Activated T-cell treated with anti-CD3 and anti-CD28 coated beads, Interleukin-2, amount 50 U/mL, for 1 hour (primary cell): ENCODE measurements at places on chromosomes 5 and 9.

GRCh38 chr9:70564468-70565335 lies 150.2 kb upstream of the KLF9 start:
- no peak for DNase-seq

- DNase-seq: no peak
These were observed 523.5 kb upstream of the KLF4 start for GRCh38 chr9:108012886-108013665.

DNA sequence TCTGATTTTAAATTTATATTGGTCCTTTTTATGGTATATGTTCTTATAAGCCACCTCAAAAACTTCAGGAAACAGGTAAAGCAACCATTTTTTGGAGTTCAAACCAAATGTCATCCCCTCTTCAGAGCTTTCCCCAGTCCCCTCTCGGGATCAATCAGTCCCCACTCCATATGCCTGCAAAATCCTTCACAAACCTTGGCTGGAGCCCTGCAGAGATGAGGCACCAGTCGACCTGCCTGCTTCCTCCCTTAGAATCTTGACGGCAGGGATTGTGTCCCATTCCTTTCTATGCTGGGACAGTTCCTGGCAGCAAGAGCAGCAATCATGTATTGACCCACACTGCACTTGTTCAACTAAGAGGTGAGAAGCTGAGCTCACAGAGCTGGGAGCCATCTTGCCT lies 22.6 kb downstream of the B4GALT1 start:
- DNase-seq: no peak

DNA sequence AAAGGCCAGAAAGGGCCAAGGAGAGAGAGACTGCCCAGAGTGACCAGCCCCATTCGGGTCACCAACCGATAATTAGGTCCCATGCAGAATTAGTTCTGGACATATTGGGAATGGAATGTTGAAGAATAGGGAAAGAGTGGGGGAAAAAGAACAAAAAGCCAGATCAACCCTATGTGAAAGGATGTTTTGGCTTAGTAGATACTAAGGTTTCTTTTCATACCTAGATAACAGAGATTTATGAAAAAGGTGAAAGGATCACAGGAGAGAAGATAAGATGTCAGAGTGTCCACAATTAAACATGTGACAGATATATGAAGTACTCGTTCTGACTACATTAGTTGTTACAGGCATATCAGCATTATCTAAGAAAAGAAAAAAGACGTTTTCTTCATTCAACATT lies 52.1 kb downstream of the MARCHF3 start:
- DNase-seq: no peak

GRCh38 chr5:138725818-138726416 lies 27.3 kb upstream of the CTNNA1 start:
- no peak for DNase-seq

- no peak for DNase-seq
These were observed 146.9 kb upstream of the MRPS30 start for GRCh38 chr5:44661851-44662250.

DNA sequence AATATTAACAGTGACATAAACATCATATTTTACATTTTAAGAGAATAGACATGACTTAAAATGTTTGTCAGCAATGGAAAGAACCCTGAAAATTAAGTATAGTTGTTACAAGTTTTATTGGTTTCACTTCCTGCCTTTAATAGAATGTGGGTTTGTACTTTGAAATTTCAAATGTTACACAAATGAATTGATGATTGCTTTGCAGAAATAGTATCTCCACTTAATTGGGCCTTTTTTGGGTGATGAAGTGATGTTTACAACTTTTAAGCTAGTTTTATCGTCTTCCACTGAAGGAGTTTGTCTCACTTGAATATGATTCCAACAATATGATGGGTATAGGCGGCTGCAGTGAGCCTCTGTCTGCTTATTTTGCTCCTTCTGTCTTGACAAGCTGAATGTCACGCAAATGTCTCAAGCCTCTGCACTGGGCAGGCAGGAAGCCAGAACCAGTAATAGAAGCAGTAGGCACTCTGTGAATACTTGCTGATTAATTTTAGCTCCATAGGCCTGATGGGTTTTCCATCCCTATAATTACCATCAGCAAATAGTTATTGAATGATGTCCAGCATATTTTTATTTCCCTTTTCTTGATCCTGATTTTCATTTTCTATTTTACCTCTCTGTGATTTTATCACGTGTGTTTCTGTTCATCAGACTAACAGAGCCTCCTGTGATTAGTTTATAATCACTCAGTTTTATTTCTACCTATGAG lies 10.6 kb upstream of the NR3C1 start:
- DNase-seq: no peak

- no peak for DNase-seq
These were observed 108.6 kb upstream of the MINAR2 start for GRCh38 chr5:129639331-129639730.

- no peak for DNase-seq
These were observed 52.7 kb downstream of the ITGA1 start for GRCh38 chr5:52840277-52841050.

DNA sequence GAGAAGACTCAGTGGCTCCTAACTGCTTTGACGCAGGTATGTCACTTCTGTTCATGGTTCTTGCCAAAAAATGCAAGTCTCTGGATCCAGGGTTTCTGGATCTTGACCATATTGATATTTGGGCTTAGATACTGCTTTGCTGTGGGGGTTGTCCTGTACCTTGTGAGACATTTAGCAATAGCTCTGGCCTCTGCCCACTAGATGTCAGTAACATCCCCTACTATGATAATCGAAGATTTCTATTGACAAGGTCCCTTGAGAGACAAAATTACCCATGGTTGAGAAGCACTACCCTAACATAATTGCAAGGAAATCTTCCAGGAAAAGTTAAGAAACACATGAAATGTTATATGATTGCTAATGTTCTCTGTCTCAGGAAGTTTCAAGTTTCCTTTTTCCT lies 285.4 kb downstream of the TMEM232 start:
- DNase-seq: no peak

DNA sequence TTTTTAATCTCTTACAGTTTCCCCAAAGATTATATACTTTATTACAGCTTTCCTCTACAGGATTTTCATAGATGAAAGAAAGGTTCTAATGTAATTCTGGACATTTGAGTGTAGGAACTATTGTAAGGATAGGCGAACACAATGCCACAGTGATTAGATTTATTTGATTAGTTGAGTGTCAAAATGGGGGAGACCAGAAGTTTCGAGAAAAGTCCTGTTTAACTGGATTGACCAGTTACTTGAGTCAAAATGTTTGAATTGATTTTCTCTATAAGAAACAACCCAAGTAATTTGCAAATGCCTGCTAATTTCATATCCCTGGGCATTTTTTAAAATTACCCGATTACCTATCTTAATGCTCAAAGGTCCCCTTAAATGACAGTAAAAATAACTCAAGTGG lies 50.6 kb downstream of the SMARCA2 start:
- no peak for DNase-seq

DNA sequence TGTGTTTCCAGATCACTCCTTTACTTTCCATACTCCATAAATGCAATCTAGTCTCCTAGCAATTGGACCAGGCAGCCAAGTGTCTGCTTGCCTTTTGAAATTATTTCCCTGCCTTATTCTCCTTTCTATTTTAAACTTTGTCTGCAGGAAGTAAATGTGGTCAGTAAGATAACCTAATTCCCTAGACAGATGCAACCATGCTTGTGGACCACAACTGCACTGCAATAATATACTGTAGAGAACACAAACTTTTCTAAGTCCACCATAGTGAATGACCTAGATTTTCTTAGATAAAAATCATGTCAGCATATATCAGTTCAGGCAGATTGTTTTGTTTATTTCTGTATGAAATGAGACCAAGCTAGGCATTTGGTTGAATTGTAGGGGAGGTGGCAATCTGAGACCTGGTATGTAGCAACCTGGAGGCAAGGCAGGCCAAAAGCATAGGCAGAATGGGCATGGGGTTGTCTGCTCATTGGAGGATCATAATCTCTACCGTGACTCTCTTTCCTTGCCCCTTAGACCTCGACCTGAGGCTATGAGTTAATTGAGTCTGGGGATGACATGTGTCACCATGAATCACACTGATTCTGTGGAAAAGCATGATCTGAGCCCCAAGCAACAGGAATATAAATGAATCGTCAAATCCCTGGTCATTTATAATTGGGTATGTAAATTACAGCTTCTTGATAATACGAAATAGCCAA lies 20.7 kb downstream of the ACTL7B start:
- DNase-seq: no peak

GRCh38 chr9:128689820-128690683 lies 1.0 kb downstream of the SET start:
- peak; percentile 59 for DNase-seq

DNA sequence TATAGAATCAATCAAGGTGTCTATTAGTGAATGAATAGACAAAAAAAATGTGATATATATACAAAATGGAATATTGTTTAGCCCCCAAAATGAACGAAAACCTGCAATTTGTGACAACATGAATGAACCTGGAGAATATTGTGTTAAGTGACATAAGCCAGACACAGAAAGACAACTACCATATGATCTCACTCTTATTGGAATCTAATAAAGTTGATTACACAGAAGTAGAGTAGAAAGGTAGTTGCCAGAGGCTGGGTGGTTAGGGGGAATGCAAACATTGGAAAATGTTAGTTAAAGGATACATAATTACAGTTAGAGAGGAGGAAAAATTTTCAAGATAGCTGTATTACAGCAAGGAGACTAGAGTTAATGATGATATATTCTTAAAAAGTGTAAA lies 1962.3 kb downstream of the EFNA5 start:
- no peak for DNase-seq

- no peak for DNase-seq
These were observed 97.4 kb upstream of the TRIM32 start for GRCh38 chr9:116589392-116590354.

DNA sequence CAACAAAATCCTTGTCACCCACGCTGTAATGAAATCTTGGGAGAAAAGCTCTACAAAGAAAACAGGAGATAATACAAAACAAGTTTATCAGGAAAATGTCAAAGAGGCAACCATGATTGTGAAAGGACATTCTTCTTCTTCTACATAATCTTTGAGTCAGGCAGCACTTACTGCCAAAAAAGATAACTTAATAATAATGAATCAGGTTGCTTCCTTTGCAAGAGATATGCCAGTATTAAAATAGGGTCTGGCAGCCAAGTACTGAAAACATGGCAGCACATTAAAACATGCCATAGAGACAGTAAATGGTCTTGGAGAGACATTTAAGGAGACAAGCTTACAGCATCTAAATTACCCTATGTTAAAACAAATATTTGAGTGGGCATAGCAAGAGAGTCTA lies 1573.4 kb downstream of the EFNA5 start:
- DNase-seq: no peak

- DNase-seq: no peak
These were observed 8.3 kb downstream of the BHMT2 start for GRCh38 chr5:79077680-79078365.

- peak; percentile 70 for DNase-seq
These were observed 4.6 kb downstream of the SURF4 start for GRCh38 chr9:133371261-133371711.

DNA sequence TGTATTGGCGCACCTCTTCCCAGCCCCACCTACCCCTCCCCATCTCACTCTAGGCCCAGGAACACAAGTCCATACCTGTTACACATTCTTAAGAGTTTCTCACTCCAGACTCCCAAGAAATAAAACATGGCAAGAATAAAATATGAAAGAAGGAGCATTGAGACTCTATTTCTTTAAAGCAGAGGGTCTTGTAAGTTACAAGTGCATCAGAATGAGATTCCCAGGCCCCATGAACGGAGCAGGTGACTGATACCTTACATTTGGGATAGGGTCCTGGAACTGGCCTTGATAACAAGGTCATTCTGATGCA lies 5.7 kb downstream of the EGR1 start:
- DNase-seq: no peak

- DNase-seq: no peak
These were observed 55.1 kb upstream of the TLR4 start for GRCh38 chr9:117649126-117649525.

DNA sequence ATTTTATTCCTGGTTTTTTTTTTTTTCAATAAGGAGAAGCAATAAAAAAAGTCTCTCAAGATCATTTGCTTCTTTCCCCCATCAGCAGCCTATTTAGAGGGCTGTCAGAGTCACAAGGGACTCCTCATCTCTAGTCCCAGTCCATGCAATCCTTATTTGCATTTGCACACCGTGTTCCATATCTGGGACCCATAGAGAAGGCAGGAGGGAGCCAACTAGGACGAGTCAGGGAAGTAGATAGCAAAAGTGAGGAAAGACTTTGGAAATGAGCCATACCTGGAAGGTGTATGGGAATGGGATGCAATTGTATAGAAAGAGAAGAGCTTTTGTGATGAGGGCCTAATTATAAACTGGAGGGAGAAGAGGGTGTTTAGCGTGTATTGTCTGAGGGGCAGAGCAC lies 160.0 kb downstream of the PIK3R1 start:
- DNase-seq: no peak

- DNase-seq: peak; percentile 32
These were observed 896 bp downstream of the RIGI start for GRCh38 chr9:32524892-32525708.

DNA sequence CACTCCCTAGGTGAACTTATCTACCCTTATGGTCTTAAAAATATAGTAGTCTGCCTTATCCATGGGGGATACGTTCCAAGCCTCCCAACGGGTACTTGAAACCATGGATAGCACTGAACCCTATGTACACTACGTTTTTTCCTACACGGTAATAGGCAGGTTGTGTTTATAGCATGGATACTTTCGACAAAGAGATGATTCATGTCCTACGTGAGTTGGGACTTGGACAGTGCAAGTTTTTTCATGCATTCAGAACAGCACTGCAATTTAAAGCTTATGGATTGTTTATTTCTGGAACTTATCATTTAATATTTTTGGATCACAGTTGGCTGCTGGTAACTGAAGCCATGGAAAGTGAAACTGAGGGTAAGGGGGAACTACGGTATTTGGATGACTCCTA lies 88.1 kb downstream of the CNTLN start:
- no peak for DNase-seq

GRCh38 chr5:21817668-21818369 lies 1035.3 kb downstream of the CDH12 start:
- DNase-seq: no peak

- DNase-seq: no peak
These were observed 170.6 kb upstream of the RFX3 start for GRCh38 chr9:3696368-3696767.

DNA sequence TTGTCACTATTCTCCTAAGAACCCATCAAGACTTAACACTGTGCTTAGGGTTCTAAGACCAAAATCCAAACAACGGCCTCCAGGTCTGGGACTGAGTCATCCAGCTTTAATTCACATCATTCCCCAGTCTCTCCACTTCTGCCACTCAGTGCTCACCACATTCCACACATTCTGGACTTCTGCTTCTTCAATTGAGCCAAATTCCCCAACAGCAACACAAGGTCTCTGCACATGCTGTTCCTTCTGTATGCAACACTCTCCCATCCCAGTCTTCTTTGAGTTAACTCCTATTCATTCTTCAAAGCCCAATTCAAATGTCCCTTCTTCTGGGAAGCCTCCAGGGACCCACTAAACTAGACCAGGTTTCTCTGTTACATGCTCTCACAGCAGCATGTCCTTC lies 97.8 kb downstream of the GPR21 start:
- no peak for DNase-seq
